ENCODE measurements at places on chromosomes 7 and 10.

DNA sequence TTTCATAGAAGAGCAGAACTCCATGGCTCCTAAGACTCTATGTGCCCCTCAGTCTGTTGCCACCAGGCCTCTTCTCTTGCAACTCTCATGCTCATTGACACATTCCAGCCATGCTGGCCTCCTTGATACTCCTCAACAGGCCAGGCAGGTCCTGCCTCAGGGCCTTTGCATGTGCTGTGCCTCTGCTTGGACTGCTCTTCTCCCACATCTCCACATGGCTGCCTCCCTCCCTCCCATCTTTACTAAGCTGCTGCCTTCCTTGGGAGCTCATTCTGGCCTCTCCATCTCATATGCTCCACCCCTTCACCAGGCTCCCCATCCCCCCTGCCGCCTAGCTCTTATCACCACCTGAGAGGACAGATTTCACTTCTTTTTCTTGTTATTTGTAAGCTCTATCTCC is 103.8 kb upstream of the GPR26 start:
- peaks cover 3% of the 10 kb centered on the region for H3K27me3 ChIP-seq
- H3K36me3 ChIP-seq, result no peaks in the 10 kb centered on the region
- H3K27ac ChIP-seq, result no peak overlapping the region
- no peak overlapping the region for H3K4me3 ChIP-seq
- H3K4me1 ChIP-seq, result no peaks in the 10 kb centered on the region

DNA sequence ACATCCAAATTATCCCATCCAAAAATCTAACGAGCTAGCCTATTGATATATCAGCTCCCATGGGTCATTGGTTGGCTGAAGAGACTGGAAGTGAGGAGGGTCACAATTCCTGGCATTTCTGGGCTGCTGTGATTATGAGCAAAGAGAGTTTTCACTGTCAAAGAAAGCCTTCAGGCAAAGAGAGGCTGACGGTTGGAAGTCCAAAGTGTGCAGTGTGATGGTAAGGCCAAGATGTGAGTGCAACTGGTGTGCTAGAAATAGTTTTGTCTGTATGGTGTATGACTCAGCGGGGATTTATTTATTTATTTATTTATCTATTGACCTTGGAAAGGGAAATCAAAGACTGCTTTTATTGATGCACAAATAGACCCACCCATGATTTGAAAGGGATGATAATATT is 75.0 kb downstream of the AASS start:
- H3K4me1 ChIP-seq, result no peaks in the 10 kb centered on the region
- no peaks in the 10 kb centered on the region for H3K27me3 ChIP-seq
- no peak overlapping the region for H3K27ac ChIP-seq
- no peak overlapping the region for H3K4me3 ChIP-seq
- DNase-seq, result no peak

DNA sequence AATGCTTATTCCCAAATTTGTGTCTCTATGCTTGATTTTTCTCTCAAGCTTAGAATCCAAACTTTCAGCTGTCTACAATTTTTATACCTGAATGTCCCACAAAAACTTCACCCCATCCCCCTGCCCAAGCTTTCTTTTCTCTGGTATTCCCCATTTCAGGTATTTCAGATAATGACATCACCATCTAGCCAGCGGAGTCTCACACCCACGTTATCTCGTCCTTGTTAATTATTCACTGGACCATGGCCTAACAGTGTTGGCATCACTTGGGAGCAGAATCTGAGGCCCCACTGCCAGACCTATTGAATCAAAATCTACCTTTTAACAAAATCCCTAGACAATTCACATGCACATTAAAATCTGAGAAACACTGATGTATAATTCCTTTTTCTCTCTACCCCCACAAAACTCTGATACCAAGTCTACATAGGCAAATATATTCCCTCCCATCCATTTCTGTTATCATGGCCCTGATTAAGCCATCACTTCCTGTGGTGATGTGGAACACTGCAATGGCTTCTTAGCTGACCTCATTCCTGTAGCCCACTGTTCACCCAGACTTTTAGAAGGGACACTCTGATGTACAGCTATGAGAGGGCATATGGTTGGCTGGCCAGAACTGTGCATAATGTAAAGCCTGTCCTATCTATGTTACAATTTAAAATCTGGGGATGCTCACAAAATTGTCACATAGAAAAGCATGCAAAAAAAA is 31.4 kb downstream of the ZNF438 start:
- no peaks in the 10 kb centered on the region for H3K27me3 ChIP-seq
- no peak overlapping the region for H3K27ac ChIP-seq
- peaks cover 51% of the 10 kb centered on the region for H3K4me1 ChIP-seq
- no peak overlapping the region for H3K4me3 ChIP-seq
- peak; percentile 48 for DNase-seq

DNA sequence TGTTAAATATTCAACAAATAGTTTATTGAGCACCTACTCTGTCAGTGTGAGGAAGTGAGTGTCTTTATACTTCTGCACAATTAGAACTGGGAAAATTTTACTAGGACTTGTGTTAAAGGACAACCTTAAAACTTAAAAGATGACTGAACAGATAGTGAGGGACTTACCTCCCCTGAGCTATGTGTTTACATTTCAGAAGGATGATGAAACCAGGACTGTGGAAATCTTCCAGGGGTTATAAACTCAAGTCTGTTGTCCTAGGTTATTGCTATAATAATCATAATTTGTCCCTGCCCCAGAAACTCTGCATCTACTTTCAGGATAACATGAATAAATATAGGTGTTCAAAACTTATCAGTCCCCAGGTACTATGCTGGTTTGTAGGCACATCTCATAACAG is 261.0 kb upstream of the MKLN1 start:
- no peaks in the 10 kb centered on the region for H3K27me3 ChIP-seq
- H3K27ac ChIP-seq, result no peak overlapping the region
- no peak for DNase-seq
- peaks cover 20% of the 10 kb centered on the region for H3K4me1 ChIP-seq
- H3K4me3 ChIP-seq, result no peak overlapping the region

GRCh38 chr7:2932402-2933251 is 88.5 kb upstream of the GNA12 start:
- H3K27me3 ChIP-seq, result no peaks in the 10 kb centered on the region
- no peak overlapping the region for H3K4me3 ChIP-seq
- no peak for DNase-seq
- H3K4me1 ChIP-seq, result peaks cover 6% of the 10 kb centered on the region
- H3K36me3 ChIP-seq, result peaks cover 62% of the 10 kb centered on the region
